ENCODE measurements at places on chromosomes 7 and 10.

DNA sequence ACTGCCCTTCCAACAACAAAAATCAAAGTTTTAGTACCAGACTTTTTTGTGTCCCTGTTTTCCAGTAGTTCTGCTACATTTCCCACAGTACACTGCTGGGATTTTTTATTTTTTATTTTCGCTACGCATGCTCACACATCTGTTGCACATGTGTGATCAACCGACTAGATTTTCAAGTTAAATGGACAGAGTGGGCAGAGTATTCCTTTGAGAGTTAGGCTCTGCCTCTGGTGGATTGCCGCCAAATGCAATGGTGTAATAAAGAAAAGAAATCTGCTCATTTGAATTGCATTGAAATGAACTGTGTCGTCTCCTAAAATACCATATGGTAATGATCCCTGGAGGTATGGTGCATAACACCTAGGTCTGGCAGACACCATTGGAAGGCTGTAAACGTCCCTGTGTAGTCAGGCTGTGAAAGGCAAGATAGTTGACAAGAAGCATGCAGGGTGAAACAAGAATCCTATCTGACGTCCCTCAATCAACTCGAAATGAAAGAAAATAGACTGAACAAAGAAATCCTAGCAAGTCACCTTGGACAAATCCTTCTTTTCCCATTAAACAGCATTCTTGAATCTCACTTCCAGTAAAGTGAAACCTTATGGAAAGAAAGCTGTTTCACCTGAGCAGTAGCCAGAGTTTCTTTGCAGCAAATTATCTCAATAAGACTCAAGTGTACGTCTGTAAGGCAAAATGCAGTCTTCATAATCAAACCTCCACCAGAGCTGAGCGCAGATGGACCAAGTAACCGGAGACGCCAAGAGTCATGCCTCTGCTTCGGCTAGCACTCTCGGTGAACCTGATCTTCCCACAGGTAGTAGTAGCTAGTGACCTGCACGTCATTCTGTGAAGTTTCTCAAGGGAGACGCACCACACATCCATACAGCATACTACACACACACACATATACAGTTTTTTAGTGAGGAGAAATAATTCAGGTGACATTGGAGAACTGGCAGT lies 357.3 kb downstream of the CRPPA start:
- H3K4me1 ChIP-seq: peaks cover 24% of the 10 kb centered on the region
- no peak overlapping the region for H3K27ac ChIP-seq
- no peaks in the 10 kb centered on the region for H3K36me3 ChIP-seq

GRCh38 chr7:104328296-104328969 lies at the start of gene LHFPL3:
Gene LHFPL3 (plus strand): TSS chr7:104328603.
- H3K27me3 ChIP-seq: peaks cover 21% of the 10 kb centered on the region
- peak within 1 kb of the TSS; percentile 45 for H3K4me3 ChIP-seq
- no peaks in the 10 kb centered on the region for H3K36me3 ChIP-seq
- peaks cover 10% of the 10 kb centered on the region for H3K4me1 ChIP-seq

DNA sequence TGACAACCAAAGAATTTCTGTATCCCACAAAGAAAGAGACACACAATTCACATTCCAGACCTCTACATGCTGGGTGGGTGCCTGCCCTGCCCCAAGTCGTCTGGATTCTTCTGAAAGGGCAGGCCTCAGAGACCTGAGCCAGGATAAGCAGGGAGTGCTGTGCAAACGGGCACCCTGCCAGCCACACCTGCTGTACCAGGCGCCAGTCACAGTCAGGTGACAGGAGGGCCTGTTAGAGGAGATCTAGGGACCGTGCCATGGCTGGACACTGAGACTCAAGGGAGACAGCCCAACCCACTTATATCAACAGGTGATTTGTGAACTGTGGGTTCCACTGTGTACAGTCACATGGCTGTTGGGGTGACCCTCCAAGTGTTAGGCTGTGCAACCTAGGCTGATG lies 103.1 kb upstream of the AFAP1L2 start:
- H3K27ac ChIP-seq: peak overlapping the region; percentile 81
- no peak overlapping the region for H3K4me3 ChIP-seq
- peaks cover 5% of the 10 kb centered on the region for H3K36me3 ChIP-seq
- no peaks in the 10 kb centered on the region for H3K27me3 ChIP-seq

DNA sequence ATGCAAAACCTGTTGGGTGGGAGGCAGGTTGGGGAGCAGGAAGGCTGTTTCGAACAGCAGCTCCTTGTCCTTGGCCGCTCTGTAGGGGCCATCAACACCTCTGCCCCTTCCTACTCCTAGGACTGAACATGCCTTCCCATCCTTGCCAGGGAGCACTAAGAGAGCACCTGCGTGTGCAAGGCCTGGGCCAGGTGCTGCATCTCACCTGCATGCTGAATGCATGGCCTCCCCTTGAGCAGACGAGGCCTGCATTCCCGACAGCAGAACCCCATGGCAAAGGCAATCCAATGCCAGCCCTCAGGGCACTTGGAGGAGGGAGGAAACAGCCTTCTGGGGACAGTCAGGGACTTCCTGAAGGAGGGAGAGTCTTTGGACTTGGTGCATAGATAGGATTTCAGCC lies 11.0 kb downstream of the VSIR start:
- peaks cover 61% of the 10 kb centered on the region for H3K4me1 ChIP-seq
- DNase-seq: no peak
- no peak overlapping the region for H3K27ac ChIP-seq
- no peak overlapping the region for H3K4me3 ChIP-seq

DNA sequence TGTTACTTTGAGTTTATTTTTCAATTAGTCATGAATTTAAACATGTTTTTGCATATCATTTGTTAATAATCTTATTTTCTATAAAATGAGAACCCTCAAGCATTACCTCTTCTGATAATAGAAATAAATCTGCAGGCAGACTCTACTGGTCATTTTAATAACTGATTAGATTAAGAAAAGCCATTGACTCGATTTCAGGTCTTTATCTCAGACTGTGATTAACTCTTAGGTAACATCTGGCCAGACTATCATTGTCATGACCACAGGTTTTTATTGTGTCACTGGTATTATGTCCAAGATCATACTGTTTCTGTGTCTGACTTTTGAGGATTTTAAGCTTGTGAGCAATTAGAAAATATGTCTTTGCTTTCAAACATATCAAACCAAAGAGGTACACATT lies 83.6 kb upstream of the SLC13A1 start:
- no peaks in the 10 kb centered on the region for H3K4me1 ChIP-seq
- H3K27ac ChIP-seq: no peak overlapping the region
- no peak for DNase-seq
- no peaks in the 10 kb centered on the region for H3K36me3 ChIP-seq
- no peak overlapping the region for H3K4me3 ChIP-seq

- peaks cover 17% of the 10 kb centered on the region for H3K4me1 ChIP-seq
- H3K27ac ChIP-seq: no peak overlapping the region
- peaks cover 9% of the 10 kb centered on the region for H3K36me3 ChIP-seq
- H3K4me3 ChIP-seq: no peak overlapping the region
- peaks cover 14% of the 10 kb centered on the region for H3K27me3 ChIP-seq
Observed at GRCh38 chr10:69408318-69409175, 8.2 kb downstream of the TACR2 start.

DNA sequence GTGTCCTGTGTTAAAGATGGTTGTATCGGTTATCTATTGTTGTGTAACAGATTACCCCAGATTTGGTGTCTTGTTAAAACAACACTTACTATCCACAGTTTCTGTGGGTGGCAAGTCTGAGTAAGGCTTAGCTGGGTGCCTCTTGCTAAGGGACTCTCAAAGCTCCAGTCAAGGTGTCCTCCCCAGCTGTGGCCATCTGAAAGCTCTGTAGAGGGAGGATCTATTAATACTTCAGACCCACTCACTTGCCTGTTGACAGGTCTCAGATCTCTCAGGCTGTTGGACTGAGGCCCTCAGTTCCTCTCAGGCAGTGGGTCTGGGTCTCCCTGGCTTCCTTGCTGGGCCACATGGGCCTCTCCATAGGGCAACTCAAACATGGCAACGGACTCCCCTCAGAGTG lies 19.6 kb downstream of the ARID5B start:
- H3K4me3 ChIP-seq: no peak overlapping the region
- no peak for DNase-seq
- H3K27ac ChIP-seq: no peak overlapping the region
- H3K4me1 ChIP-seq: no peaks in the 10 kb centered on the region
- H3K27me3 ChIP-seq: peaks cover 2% of the 10 kb centered on the region

GRCh38 chr10:30036341-30036740 lies 23.0 kb downstream of the JCAD start:
- H3K36me3 ChIP-seq: peaks cover 71% of the 10 kb centered on the region
- H3K4me1 ChIP-seq: peaks cover 72% of the 10 kb centered on the region
- no peak overlapping the region for H3K27ac ChIP-seq
- H3K27me3 ChIP-seq: peaks cover 27% of the 10 kb centered on the region
- peak overlapping the region; percentile 25 for H3K4me3 ChIP-seq
- no peak for DNase-seq

DNA sequence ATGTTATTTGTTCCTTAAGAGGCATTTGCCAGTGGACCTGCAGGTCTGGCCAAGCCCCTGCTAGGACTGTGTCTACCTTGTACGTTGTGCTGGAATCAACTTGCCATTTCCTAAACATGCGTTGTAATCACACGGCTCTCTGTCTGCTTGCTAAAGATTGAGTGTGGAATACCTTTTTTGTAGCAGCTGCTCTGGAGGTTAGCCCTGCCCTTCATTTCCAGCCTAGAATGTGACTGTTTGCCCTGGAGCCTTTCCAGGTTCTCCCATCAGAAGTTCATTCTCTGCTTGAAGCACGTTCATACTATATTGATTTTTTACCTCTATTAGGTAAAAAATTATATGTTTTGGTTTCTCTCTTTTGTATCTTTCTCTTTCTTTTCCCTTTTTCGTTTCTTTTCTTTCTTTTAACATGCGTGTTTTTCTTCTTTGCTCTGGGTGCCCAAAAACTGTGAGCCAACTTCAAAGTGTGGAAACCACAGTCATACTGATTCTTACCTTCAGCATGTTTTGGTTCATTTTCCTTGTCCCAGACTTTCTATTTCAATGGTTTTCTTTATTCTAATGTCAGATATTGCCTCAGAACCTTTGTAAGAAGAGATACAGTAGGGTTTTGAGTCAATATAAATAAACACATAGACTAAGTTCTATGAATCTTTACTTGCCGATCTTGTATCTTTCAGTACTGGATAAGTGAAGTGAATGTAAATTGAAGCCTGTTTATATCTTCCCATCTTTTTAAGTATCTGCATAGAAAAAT lies 111.9 kb upstream of the RPA3 start:
- H3K27me3 ChIP-seq: no peaks in the 10 kb centered on the region
- H3K4me1 ChIP-seq: no peaks in the 10 kb centered on the region
- H3K4me3 ChIP-seq: no peak overlapping the region

DNA sequence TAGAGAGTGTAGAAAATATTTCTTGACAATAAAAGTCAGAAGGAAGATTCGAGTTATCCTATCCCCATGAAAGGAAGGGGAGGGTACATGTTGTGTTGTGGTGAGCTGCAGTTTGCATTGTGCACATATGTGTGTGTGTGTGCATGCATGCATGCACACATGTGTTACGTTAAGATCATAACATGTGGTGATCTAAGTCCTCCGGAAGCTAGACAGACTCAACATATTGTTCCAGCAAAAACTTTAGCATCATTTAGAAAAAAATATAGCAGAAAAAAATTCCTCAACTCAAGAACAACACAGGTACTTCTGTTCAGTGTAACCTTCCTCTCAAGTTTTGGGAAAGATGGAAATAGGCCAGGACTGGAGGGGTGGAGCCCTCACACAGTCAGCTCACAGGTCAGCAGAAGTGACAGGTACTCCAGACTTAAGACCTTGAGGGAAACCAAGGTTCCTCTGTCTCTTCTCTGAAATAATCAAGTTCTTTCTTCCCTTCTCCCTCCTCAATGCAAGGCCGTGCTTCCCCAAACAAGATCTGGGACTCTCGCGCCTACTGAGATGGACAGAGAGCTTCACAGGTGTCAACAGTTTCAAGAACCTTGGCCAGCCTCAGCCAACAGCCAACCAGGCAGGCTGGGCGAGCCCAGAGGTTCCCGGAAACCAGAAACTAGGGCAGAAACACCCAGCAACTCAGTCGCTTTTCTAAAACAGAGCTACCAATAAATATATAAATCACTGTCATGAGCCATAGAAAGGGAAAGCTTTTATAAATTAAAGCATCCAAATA lies 205.2 kb downstream of the FAM107B start:
- peaks cover 72% of the 10 kb centered on the region for H3K4me1 ChIP-seq
- H3K27ac ChIP-seq: no peak overlapping the region
- peaks cover 10% of the 10 kb centered on the region for H3K27me3 ChIP-seq

DNA sequence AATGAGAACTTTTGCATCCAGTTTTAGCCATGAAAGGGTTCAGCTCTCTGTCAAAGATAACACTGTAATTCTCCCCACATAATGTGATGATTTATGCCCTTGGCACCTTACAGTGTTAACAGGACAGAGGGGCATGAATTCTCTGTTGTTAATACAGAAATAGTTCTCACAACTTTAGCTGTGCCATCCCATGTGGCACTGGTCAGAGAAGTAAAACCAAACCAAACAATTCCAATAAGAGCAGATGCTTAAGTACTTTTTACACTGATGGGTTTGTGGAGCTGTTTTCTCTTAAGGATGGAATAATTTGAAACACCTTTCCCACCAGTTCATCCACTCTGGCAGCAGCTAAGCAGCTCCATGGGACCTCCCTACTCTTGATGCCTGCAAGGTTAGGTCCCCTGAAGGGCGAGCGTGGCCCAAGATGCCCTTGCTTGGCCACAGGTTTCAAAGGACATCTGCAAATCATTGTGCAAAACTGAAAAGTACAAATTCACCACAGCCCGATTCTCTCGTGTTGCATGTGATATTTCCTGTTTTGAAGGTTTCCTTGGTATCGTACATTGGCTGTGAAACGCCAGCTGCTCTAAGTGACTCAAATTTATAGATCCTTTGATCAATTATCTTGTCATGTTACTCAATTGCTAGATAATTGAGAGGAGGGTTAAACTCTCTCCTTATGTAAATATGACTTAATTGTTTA lies 82.5 kb upstream of the CREB5 start:
- no peak overlapping the region for H3K27ac ChIP-seq
- no peak for DNase-seq
- no peaks in the 10 kb centered on the region for H3K27me3 ChIP-seq
- no peak overlapping the region for H3K4me3 ChIP-seq

DNA sequence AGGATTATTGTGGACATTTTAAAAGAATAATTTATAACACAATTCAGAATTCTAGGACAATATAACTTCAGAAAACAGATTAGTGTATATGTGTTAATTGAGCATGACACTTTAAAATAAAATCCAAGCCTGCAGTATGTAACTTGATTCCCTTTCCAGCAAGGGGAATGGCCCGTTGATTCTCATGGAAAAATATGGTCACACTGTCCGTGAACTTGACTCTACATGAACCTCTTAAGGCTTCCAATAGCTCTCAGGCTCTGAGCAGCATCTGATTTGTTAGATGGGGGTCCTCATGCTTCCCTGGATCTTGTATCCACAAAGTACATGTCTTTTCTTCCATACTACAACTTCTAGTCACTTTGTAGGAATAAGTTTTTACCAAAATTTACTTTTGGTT lies 85.5 kb upstream of the AKR1E2 start:
- H3K27ac ChIP-seq: no peak overlapping the region
- H3K4me1 ChIP-seq: no peaks in the 10 kb centered on the region
- no peak for DNase-seq
- no peaks in the 10 kb centered on the region for H3K27me3 ChIP-seq
- H3K36me3 ChIP-seq: no peaks in the 10 kb centered on the region

- no peak for DNase-seq
- H3K27me3 ChIP-seq: peaks cover 2% of the 10 kb centered on the region
- no peaks in the 10 kb centered on the region for H3K4me1 ChIP-seq
- peak overlapping the region; percentile 57 for H3K4me3 ChIP-seq
- peaks cover 35% of the 10 kb centered on the region for H3K36me3 ChIP-seq
- no peak overlapping the region for H3K27ac ChIP-seq
Observed at GRCh38 chr10:5927306-5927705, 37.3 kb downstream of the FBH1 start.

- H3K4me1 ChIP-seq: peaks cover 21% of the 10 kb centered on the region
- H3K27me3 ChIP-seq: peaks cover 2% of the 10 kb centered on the region
- H3K27ac ChIP-seq: peak overlapping the region; percentile 79
- H3K4me3 ChIP-seq: no peak overlapping the region
- no peaks in the 10 kb centered on the region for H3K36me3 ChIP-seq
Observed at GRCh38 chr10:99849536-99849935, 67.1 kb downstream of the ABCC2 start.

Measured in endothelial cell (in vitro differentiated cells).